Right lung (tissue), 10 donors: ENCODE measurements at places on chromosomes 6 and 20. TPM values are rescaled to one million over a fixed set of nuclear protein-coding genes. Genes with fewer than 3 reads are reported as not detected.

DNA sequence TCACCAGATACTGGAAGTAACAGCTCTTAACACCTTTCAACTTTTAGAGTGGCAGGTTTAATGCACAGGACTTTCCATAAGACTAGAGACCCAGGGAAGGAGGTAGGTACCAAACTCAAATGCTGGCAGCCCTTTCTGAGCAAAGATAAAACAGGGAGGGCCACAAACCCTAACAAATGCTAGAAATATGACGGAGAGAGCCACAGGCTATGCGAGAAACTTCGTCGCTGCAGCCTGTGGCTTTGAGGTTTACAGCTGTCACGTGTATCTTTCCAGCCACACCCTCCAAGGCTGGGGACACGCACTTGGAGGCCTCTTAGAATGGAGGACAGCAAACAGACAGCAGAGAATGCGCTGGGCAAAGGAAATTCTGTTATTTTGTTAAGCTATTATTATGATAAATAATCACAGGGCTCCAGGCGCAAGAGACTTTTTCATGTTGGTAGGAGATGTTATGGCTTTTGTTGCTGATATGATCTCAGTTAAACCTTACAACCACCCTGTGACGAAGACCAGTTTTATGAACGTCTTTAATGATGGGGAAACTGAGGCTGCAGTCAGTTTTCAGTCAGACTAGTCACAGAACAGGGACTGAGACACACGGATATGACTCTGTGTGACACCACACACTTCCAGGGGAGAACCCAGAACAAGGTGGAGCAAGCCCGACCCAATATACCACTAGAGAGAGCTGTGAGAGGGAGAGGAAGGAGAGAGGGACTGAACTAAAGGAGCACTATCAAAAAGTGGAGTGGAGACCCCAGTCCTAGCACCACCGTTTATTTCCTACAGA is 2.0 kb downstream of the TRAM2 start:
- no peak for DNase-seq

DNA sequence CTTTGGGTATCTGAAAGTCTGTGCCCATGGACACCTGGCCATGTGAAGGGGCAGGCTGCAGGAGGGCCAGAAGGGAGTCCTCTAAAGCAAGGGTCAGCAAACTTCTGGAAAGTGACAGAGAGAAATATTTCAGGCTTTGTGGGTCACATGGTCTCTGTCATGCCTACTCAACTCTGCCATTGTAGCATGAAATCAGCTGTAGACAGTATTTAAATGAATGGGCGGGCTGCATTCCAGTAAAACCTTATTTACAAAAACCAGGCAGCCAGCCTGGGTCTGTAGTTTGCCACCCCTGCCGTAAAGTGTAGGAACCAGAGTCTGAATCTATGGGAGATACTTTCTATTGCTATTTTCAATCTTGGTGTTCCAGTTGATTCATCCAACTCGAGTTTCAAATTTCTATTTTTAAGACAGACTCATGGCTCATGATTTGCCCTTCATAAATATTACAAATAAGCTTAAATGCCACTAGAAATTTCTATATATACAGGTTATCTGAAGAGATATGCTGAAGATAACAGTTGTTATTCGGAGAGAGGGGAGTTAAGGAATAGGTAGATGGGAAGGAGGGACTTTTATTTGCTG is 19.0 kb upstream of the ADGRF4 start:
- no peak for DNase-seq

DNA sequence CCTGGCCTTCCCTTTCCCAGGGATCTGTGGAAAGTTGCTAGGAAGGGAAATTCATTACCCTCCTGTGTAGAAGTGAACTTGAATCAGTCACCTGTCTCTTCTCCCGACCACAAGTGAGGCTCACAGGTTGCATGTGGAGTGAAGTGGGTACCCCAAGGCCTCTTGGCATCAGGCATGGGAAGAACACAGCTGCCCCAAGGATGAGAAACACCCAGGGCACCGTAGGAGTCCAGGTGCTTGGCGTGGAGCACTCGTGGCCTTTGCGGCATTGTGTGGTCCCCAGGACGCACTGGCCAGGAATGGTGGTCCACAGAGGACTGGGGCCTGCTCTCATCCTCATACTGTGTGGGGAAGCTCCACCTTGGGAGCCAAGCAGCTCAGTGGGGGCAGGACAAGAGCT is 47.5 kb upstream of the VSX1 start:
- DNase-seq: no peak

- peak; percentile 57 for DNase-seq
These were observed at the start of gene EBF4 for GRCh38 chr20:2692036-2692885. Gene EBF4 (plus strand): TSS chr20:2692780. CDS start chr20:2693646, 866 bp downstream.

GRCh38 chr6:25548451-25548850 is 103.6 kb upstream of the SCGN start:
- DNase-seq: no peak

Gene TMEM244
- polyA plus RNA-seq: not detected
